GM23248 (cell line): ENCODE measurements at places on chromosomes 6 and 20. TPM values are rescaled to one million over a fixed set of nuclear protein-coding genes. Genes with fewer than 3 reads are reported as not detected.

DNA sequence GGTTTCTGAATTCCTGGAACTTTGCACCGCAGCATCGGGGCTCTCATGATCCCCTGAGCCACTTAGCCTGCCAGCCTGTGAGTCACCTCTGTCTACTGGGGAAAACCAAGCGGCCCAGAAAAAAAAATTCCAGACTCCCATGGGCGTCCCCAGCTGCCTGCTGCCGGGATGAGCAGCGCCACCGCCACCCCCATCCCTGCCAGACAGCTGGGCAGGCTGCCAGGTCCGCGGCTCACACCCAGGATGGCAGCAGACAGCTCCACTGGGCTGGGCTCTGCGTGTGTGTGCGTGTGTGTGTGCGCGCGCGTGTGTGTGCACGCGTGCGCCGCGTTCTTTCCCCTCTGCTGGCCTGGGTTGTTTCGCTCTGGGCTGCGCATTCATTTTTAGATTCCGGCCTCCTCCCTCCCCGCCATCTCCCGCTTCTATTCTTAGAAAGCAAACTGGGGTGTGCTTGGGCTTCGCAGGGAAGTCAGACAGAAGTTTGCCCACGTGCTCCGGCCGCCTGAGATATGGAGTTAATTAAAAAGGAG is 38.9 kb upstream of the PMEPA1 start:
- DNase-seq: peak; percentile 92

DNA sequence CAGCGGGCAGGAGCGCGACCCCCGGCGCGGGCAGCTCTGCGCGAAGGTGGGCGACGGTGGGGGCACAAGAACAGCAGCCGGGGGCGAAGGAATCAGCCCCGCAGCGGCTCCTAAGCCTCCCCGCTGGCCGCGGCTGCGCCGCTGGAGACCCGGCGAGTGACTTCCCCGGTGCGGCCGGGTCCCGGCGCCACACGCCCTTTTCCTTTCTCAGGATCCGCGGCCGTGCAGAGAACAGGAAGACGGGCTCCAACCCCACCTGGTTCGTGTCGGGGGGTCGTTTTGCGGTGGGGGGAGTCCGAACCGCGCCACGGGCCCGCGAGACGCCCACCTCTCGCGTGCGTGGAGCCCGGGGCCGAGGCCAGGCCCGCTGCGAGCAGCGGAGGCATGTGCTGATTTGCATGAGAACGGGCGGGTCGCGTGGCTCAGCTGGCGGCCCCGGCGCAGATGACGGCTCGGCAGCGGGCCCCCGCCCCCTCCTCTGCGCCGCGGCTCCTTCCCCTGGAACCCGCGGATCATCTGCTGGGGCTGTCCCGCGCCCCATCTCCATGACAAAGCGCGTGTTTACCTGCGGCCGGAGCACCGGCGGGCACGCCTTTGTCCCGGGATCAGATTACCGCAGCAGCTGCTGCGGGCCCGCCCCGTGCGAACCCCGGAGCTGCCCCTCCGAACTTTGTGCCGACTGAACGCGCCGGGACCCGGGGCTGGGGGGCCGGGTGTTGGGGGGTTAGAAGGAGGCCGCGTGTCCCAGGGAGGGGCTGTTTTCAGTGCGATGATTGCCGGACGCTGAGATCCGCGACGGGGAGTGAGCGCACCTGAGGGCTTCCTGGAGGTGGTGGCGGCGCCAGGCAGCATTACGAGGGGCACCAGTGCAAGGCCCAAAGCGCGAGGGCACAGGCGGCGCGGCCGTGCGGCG is 4.9 kb upstream of the DLL1 start:
- peak; percentile 59 for DNase-seq

- DNase-seq: no peak
These were observed 114.4 kb upstream of the CCN2 start for GRCh38 chr6:132065556-132065955.

CAGE1 gene
- not detected in 2 replicates for total RNA-seq

- DNase-seq: no peak
These were observed 48.0 kb downstream of the VAPB start for GRCh38 chr20:58436868-58437645.
